NCI-H2107 (cell line): ENCODE measurements at places on chromosomes 16 and 17.

DNA sequence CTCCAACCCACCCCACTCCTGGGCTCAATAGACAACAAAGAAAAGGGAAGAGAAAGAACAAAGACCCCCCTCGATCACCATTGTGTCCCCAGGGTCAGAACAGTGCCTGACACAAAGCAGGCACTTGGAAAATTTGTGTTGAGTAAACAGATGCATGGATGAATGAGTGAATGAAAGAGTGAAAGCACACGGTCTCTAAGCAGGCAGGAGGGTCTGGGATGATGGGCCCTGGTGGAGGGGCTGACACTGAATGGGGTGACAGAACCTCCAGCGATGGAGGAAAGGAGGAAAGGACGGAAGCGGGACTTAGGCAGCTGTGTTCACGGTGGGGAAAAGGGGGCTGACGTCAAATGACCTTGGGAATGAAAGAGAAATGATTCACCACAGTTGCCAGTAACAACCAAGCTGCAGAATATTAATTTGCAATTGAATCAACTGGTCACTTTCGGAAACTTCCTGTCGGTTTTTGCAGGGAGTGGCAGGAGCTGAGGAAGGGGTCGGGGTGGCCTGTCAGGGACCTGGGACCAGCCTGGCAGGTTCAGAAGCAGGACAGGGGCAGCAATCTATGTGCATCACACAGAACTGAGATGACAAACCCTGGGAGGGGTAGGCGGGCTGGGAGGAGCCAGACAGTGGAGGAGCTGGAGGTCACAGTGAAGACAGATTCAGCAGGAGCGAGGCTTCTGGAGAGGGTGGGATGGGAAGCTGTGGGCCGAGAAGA lies 6.7 kb upstream of the GAST start:
- no peak for DNase-seq

- no peak for DNase-seq
Measured at GRCh38 chr17:42748908-42749798, 4.3 kb upstream of the EZH1 start.

DNA sequence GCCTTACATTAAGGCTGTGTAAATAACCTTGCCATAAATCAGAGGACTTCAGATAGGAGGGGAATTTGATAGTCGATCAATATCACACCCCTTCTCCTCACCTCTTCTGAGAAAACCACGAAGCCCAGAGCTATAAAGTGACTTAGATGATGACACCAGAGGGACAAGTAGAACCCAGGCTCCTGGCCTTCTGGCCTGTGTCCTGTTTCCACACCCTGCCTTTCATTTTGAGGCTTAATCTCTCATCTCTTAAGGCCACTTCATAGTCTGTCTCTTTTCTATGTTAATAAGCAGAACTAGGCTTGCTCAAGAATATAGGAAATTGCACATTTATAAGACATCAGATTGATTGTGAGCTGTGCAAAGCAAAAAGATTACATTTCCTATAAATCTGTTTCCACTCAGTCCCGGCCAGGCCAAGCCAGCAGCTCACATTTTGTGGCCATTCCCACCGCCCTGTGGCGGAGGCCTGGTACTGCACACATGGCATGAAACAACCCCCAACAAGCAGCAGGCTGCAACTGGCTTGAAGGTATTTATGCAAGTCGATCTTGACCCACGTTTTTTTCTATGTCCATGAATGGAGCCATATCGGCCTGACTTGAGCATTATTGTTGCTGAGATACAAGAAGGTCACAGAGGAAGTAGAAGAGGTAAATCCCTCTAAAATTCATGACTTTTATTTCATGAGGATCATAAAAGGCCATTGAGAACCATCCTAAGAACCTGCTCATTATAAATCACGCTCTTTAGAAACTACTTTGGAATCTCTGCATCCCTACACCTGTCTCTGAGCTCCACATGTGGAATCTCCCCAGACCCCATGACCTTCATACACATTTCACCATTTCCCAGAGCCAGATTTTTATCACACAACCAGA lies 93.7 kb downstream of the PMP22 start:
- DNase-seq: no peak

DNA sequence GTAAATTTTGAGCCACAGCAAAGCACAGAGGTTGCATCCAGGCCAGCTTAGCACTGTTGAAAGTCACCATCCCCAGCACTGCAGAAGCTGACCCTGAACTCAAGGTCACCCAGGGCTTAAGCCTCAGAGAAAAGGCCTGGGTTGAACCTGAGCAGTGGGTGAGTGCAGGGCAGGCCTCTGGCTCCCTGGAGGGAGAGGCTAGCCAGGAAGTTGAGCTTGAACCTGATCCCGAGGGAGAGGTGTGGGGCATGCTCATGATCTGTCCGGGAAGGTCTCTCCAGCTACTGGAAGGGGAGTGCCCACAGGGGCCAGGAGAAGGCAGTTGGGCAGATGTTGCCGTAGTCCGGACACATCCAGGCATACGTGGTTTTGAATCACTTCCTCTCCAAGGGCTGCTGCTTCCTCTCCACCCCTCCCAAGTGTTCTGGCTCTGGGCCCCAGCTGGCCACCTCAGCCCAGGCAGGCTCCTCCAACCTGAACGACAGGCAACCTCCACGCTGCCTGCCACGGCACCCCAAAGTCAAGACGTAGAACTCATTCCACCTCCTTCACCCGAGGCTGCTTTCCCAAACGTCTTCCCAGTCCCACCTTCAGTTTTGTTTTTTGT lies 18.4 kb downstream of the CARHSP1 start:
- DNase-seq: no peak
